ENCODE measurements at places on chromosomes 13 and 19. TPM values are rescaled to one million over a fixed set of nuclear protein-coding genes. Genes with fewer than 3 reads are reported as not detected.

Gene GPR12
- not detected for total RNA-seq

Gene UTP14C
- 16.4 TPM for total RNA-seq

Gene PSG4
- 87.5 TPM for total RNA-seq

Gene ACP5
- total RNA-seq = 0.28 TPM

Gene TEX26
- not detected for total RNA-seq

Gene TUBA3C
- not detected for total RNA-seq

Gene PSG6
- total RNA-seq = not detected

Gene ZNF561
- 38.9 TPM for total RNA-seq

Gene SOX1
- total RNA-seq = not detected

Gene CYP4F2
- total RNA-seq = not detected

Gene TMEM205
- total RNA-seq = 136 TPM

DNA sequence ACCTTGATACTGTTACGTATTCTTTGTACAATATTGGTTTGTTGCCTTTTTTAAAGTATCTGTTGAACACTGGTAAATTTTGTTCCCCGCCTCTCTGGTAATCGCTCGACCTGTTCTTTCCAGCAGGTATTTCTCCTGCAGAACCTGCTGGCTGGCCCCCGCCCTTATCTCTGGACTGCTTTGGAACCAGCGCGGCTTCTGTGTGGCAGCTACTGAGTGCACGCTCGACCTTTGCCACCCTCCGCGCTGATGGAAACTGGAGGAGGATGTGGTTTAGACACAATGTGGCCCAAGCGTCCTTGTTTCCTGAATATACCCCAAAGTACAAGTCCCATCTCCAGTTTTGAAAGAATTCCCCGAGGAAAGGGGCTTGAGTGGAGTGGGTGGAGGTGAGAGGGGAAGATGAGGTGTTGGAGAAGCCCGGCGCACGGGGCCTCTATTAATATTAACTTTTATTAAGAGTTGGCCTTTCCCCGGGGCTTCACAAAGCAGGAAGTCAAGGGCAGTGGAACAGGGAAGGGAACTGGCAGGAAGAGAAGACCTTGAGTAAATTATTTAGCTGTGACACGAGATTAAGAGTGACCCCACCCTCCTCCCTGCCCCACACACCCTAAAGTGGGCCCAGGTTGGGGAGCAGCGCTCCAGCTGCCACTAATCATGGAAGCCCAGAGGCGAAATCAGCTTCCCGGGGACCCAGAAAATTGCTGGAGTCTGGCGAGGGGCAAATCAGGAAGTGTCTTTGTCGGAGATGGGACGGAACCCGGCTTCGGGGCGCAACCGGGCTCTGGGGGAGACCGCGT is 16.0 kb downstream of the CDX2 start:
- H3K27ac ChIP-seq = no peak overlapping the region
- no peak for DNase-seq

DNA sequence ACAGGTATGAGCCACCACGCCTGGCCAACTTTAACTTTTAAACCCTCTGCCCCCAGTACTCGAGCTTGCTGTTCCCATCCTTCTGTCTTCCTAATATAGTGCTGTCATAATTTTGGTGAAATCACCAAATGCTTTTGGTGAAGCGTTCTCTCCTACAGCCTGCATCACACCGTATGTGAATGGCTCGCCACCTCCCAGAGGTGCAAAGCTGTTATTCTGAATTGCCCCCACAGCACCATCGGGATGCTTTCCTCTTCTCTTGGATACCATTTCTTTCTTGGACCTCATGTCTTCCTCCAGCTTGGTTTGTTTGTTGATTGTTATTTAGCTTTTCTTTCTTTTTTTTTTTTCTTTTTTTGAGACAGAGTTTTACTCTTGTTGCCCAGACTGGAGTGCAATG is 53.0 kb upstream of the XPO4 start:
- H3K4me3 ChIP-seq = no peak overlapping the region
- H3K4me1 ChIP-seq = no peaks in the 10 kb centered on the region
- no peak overlapping the region for H3K27ac ChIP-seq
- no peaks in the 10 kb centered on the region for H3K36me3 ChIP-seq
- no peak for DNase-seq
- peaks cover 1% of the 10 kb centered on the region for H3K27me3 ChIP-seq

- no peaks in the 10 kb centered on the region for H3K4me1 ChIP-seq
- peak; percentile 38 for DNase-seq
- no peaks in the 10 kb centered on the region for H3K36me3 ChIP-seq
- no peak overlapping the region for H3K27ac ChIP-seq
- H3K27me3 ChIP-seq = peaks cover 5% of the 10 kb centered on the region
- H3K4me3 ChIP-seq = no peak overlapping the region
Observed at GRCh38 chr19:29587518-29587986, 18.5 kb upstream of the POP4 start.

GRCh38 chr19:33134571-33135041 is 2.7 kb downstream of the WDR88 start:
- peaks cover 4% of the 10 kb centered on the region for H3K36me3 ChIP-seq
- DNase-seq = no peak
- H3K4me1 ChIP-seq = peaks cover 2% of the 10 kb centered on the region
- no peaks in the 10 kb centered on the region for H3K27me3 ChIP-seq
- no peak overlapping the region for H3K27ac ChIP-seq

DNA sequence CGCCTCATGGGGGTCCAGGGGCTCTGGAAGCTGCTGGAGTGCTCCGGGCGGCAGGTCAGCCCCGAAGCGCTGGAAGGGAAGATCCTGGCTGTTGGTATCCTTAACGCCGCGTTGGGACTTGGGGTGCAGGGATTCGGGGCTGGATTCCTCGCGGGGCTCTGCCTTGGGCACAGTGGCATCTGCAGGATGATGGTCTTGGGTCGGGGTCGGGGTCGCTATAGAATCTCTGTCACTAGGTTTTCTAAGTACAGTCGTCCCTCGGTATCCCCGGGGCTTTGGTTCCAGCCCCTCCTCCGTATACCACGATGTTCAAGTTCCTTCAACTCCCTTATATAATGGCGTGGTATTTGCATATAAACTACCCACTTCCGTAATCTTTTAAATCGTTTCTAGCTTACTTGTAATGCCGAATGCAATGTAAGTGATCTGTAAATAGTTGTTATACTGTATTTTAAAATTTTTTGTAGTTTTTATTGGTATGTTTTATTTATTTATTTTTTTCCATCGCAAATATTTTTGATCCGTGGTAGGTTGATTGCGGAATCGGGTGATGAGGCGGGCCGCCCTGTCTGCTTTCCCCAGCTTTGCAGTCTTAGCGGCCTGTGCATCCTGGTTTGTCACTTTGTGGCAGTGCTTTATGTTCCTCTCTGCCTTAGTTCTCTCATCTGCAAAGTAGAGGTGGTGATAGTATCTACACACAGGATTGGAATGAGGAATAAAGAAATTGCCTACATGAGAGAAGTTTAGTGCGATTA is 606 bp downstream of the ERCC5 start:
- H3K36me3 ChIP-seq = no peaks in the 10 kb centered on the region
- peak overlapping the region; percentile 63 for H3K4me3 ChIP-seq
- H3K27ac ChIP-seq = peak overlapping the region; percentile 85
- no peaks in the 10 kb centered on the region for H3K27me3 ChIP-seq
- DNase-seq = peak; percentile 30

GRCh38 chr13:90500569-90500968 is 846.9 kb upstream of the MIR17HG start:
- no peak overlapping the region for H3K27ac ChIP-seq
- no peak overlapping the region for H3K4me3 ChIP-seq
- DNase-seq = no peak

DNA sequence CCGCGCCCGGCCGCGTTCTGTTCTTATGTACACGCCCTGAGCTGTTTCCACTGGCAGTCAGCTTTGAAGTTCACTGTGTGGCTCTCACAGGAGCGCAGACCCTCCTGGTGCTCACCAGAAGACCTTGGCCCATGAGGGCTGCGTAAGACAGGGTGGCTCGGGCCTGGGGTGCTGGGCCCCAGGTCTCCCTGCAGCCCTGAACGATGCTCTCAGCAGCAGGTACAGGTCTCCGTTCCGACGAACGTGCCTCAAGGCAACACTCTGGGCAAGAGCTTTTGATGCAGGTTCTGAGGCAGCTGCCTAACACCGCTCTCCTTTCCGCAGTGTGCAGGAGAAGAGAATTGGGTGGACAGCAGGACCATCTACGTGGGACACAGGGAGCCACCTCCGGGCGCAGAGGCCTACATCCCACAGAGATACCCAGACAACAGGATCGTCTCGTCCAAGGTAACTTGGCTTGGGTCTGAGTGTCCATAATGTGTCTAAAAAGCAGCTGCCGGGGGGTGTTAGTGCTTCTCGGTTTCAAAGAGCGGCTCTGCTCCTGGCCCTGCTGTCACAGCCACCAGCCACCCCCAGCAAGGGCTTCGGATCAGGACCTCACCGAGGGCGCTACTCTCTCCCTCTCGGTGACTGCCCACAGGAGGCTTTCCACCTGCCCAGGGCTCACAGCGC is 95.1 kb downstream of the ATP11A start:
- peaks cover 4% of the 10 kb centered on the region for H3K36me3 ChIP-seq
- no peak for DNase-seq
- H3K27me3 ChIP-seq = no peaks in the 10 kb centered on the region
- H3K4me3 ChIP-seq = no peak overlapping the region

GRCh38 chr13:90070362-90070761 is 1277.1 kb upstream of the MIR17HG start:
- no peaks in the 10 kb centered on the region for H3K36me3 ChIP-seq
- H3K4me1 ChIP-seq = no peaks in the 10 kb centered on the region
- H3K27ac ChIP-seq = no peak overlapping the region
- no peak for DNase-seq

- no peaks in the 10 kb centered on the region for H3K36me3 ChIP-seq
- H3K27me3 ChIP-seq = no peaks in the 10 kb centered on the region
- no peak overlapping the region for H3K4me3 ChIP-seq
- no peak for DNase-seq
Observed at GRCh38 chr13:109154146-109154545, 524.7 kb downstream of the MYO16 start.

- peaks cover 17% of the 10 kb centered on the region for H3K4me1 ChIP-seq
- no peak overlapping the region for H3K27ac ChIP-seq
- no peak overlapping the region for H3K4me3 ChIP-seq
- peaks cover 3% of the 10 kb centered on the region for H3K36me3 ChIP-seq
- no peak for DNase-seq
Observed at GRCh38 chr13:45040622-45041021, 51.3 kb downstream of the GPALPP1 start.

DNA sequence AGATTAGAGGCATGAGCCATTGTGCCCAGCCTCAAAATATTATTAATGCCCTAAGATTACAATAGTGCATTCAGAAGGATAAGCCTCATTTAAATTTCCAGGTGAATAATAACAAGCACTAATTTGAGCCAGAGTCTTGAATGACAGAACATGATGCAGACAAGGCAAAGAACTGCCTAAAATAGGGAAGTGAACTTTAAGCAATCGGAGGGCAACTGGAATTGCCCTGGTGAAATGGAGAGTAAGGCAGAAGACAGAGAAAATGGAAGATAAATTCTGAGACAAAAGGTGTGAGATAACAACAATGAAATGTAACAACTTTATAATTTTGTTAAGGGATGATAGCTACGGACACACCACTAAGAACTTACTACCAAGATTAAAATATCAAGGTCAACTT is 199.9 kb downstream of the DIAPH3 start:
- no peaks in the 10 kb centered on the region for H3K36me3 ChIP-seq
- no peak overlapping the region for H3K27ac ChIP-seq
- no peaks in the 10 kb centered on the region for H3K4me1 ChIP-seq
- DNase-seq = no peak

DNA sequence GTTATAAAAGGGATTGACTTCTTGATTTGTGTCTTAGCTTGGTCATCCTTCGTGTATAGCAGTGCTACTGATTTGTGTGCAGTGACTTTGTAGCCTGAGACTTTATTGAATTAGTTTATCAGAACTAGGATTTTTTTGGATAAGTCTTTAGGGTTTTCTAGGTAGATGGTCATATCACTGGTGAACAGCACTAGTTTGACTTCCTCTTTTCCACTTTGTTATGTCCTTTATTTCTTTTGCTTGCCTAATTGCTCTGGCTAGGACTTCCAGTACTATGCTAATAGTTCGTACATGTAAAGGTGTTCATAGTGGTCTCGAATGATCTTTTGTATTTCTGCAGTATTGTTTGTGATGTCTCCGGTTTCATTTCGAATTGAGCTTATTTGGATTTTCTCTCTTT is 145.4 kb downstream of the DNAJC3 start:
- H3K27me3 ChIP-seq = no peaks in the 10 kb centered on the region
- no peak overlapping the region for H3K27ac ChIP-seq
- no peak overlapping the region for H3K4me3 ChIP-seq
- no peak for DNase-seq
- H3K4me1 ChIP-seq = no peaks in the 10 kb centered on the region

- H3K36me3 ChIP-seq = no peaks in the 10 kb centered on the region
- H3K4me3 ChIP-seq = no peak overlapping the region
- peaks cover 2% of the 10 kb centered on the region for H3K27me3 ChIP-seq
- no peak for DNase-seq
- no peaks in the 10 kb centered on the region for H3K4me1 ChIP-seq
Observed at GRCh38 chr13:24713022-24713421, 32.8 kb downstream of the ATP12A start.

- no peak overlapping the region for H3K27ac ChIP-seq
- no peaks in the 10 kb centered on the region for H3K36me3 ChIP-seq
- H3K27me3 ChIP-seq = no peaks in the 10 kb centered on the region
- H3K4me1 ChIP-seq = no peaks in the 10 kb centered on the region
- no peak overlapping the region for H3K4me3 ChIP-seq
Observed at GRCh38 chr13:77751513-77752456, 54.3 kb downstream of the SLAIN1 start.

GRCh38 chr13:66353664-66354063 is 876.5 kb downstream of the PCDH9 start:
- H3K36me3 ChIP-seq = no peaks in the 10 kb centered on the region
- no peaks in the 10 kb centered on the region for H3K4me1 ChIP-seq
- H3K27ac ChIP-seq = no peak overlapping the region
- no peak for DNase-seq
- no peaks in the 10 kb centered on the region for H3K27me3 ChIP-seq

DNA sequence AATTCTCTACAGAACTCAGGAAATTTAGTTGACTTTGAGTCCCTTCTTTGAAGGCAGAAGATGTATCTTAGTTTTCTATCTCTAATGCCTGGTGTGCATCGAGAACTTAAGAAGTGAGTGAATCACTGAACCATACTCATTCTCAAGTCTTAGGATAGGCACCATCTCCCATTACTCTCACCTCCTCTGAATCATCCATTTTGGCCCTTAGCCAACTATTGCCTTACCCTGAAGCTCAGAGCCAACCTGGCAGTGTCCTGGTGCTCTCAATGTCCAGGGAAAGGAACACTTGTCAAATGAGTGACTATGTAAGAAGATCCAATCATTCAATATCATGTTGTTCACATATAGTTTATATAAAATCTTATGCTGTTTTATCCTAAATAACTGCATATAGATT is 146.6 kb downstream of the RGCC start:
- no peak overlapping the region for H3K4me3 ChIP-seq
- no peak overlapping the region for H3K27ac ChIP-seq
- H3K27me3 ChIP-seq = no peaks in the 10 kb centered on the region

GRCh38 chr19:10291554-10292205 is 1.9 kb downstream of the ICAM5 start:
- H3K27ac ChIP-seq = peak overlapping the region; percentile 18
- H3K36me3 ChIP-seq = peaks cover 14% of the 10 kb centered on the region
- peaks cover 21% of the 10 kb centered on the region for H3K4me1 ChIP-seq
- peak overlapping the region; percentile 77 for H3K4me3 ChIP-seq
- H3K27me3 ChIP-seq = no peaks in the 10 kb centered on the region

All from IMR-90 (cell line).